ENCODE measurements at places on chromosomes 11 and 22.

- no peak for DNase-seq
These were observed 214.3 kb downstream of the NXPE2 start for GRCh38 chr11:114892381-114893197.

DNA sequence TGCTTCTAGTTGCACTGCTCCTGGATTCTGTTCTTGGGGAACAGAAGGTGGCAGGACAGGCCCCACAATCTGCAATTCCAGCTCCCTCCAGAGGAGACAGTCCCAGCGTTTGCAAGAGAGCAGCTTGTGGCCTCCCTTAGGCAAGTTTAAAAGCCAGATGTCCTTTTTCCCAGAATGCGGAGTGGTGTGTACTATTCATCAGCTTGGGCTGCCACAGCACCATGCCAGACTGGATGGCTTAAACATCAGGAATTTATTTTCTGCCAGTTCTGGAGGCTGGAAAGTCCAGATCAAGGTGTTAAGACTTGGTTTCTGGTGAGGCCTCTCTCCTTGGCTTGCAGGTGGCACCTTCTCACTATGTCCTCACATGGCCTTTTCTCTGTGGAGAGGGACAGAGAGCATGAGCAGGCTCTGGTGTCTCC, 11.7 kb downstream of the MIAT start:
- DNase-seq = no peak

DNA sequence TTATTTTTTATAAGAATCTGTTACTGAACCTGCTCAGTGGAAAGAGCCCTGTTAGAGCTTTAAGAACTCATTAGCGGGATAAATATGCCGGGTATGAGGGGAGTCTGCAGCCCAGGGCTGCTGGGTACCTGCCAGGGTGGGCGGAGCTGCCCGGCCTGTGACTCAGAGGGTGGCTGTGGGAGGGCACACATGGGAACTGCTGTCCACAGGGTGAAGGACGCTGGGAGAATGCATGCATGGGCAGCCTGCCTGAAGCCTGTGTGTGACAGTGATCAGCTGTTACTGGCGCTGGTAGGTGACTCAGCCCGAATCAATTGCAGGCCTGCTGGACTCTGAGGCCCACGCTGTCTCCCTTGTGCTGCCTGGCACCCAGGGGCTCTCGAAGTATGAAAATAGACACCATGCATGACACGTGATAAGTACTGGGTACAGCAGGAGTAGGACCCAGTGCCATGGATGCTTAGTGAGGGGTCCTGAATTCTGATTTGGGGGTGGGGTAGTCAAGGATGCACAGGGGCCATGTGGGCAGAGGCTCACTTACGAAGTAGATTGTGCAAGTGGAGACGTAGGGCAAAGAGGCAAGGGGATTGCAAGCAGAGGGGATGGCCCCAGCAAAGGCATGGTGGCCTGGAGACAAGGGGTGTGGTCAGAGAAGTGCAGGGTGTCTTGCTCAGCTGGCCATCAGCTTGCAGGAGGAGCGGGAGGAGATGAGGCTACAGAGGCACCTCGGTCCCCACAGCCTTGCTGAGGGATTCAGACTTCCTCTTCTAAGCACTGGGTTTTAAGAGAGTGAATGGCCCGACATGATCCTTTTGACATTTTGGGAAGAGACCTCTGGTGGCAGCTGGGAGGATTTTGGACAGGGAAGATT, 36.5 kb downstream of the GRIK4 start:
- DNase-seq = peak; percentile 74

GRCh38 chr11:28343304-28344233, 235.4 kb downstream of the METTL15 start:
- no peak for DNase-seq

DNA sequence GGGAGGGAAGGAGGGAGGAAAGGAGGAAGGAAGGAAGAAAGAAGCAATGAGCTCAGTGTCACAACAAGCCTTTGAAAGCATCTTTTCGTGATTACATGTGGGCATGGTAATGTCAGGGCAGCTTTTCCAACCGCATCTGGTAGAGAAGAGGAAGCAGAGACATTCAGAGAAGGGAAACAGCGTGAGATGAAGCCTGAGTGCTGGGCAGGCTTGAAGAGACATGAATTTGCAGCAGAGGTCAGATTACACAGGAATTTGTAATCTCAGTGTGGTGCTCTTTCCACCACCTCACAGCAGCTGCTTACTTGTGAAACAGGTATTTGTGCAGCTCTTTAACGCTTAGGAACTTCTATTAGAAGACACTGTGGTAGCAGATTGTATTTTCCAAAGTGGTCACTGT, 289.5 kb upstream of the C11orf87 start:
- no peak for DNase-seq

DNA sequence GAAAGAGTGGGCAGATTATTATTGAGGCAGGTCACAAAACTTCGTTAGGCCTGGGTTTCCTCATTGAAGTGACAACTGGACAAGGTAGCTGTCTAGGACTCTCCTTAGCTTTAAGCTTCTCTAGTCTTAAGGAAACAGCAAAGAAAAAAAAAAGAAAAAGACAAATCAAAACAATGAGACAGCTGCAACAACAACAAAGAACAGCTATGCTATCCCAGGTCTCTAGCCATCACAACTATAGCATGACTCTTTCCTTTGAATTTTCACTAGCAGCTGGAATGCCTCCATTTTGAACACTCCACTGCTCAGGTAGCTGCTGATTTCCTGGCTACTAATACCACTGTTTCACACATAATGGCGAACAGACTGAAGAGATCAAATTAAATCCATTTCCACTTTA, 302.4 kb upstream of the SORL1-AS1 start:
- DNase-seq = no peak

DNA sequence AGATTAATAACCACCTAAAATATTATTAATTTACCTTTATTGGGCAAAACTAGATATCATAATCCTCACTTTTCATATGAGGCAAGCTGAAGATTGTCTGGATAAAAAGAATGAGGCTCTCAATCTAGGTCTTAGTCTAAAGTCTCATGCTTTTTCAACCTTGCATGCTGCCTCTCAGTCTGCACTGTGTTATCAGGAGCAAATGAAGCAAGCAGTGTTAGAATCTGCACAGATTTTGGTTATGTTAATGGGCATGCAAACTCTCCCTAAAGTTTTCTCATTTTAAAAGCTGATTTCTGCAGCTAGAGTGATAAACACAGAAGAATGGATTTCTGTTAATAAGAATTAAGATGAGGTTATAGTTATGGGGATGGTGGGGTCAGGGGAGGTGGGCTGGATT, 350.7 kb upstream of the C11orf87 start:
- no peak for DNase-seq

DNA sequence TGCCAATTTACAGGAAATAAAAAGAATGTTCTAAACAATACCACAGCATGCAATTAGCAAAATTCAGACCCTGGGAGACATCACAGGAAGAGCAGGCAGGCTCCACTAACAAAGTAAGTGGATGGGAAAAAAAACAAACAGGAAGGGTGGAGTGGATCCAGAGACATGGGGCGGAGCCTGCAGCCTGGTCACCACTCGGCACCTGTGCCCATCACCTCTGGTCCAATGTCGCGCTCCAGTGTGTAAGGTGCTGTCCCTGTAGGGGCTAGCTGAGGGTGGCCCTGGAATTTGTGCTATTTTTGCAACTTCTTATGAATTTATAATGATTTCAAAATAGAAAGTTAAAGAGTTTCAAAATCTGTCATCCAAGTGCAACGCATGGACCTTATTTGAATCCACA, 11.0 kb upstream of the MOB2 start:
- no peak for DNase-seq

- no peak for DNase-seq
These were observed 2.4 kb upstream of the MN1 start for GRCh38 chr22:27803841-27804415.

DNA sequence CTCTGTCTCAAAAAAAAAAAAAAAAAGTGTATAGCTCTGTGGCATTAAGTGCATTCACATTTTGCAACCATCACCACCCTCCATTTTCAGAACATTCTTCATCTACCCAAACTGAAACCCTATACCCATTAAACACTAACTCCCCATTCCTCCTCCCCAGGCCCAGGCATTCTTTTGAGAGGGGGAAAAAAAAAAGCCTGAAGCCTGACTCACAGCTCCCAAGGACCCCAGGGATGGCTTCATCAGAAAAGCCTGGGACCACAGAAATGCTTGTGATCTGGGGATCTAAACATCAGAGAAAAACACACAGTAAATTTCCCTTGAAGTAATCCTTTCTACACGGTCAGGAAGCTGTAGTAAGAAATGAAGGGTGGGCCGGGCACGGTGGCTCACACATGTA, 10.7 kb upstream of the GTSE1 start:
- DNase-seq = no peak

DNA sequence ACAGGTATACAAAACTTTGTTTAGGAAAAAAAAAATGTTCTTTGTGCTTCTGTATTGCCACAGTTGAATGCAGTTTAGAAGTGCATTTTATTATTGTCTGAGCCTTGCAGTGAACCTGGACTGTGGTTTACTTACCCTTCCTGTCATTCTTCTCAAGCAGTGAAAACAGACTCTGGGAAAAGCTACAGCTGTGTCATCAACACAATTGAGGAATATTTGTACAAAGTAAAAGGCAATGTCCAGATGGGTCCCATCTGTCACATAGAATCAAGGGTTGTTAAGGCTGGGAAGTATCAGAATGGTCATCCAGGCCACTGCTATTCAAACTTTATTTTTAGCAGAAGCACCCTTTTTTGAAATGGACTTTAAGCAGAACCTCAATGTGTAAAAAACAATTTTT, 73.3 kb downstream of the TRIM44 start:
- no peak for DNase-seq

- DNase-seq = no peak
These were observed 1.0 kb upstream of the TRIM44 start for GRCh38 chr11:35661534-35661933.

DNA sequence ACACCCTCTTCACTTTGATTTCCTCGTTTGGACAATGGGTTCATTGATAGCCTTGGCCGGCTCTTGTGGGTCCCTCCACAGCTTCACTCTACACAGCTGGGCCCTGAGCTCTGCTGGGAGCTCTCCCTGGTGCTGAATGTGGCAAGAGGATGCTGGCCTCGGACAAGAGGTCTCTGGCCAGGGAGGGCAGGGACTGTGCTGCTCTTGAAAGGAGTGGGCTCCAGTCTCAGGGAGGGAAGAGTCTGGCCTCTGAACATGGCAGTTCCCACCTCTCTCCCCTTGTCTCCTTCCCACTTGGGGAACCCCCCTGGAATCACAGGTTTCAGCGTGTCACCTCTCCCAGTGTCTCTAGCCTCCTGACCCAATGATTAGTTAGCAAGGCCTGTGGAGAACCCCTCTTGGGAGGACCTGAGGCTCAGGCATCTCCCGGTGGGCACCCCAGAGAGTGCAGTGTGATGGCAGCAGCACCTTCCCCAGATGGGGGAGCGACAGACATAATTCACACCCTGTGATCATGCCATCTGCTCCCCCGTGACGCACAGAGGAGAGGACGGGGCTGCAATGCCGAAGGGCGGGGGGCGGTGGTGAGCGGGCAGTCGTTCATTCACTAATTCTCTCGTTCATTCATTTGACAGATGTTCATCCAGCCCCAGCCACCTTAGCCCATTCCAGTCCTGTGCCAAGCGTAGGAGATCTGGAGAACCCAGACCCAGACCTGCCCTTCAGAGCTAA, 2.8 kb upstream of the CABP7 start:
- DNase-seq = no peak

DNA sequence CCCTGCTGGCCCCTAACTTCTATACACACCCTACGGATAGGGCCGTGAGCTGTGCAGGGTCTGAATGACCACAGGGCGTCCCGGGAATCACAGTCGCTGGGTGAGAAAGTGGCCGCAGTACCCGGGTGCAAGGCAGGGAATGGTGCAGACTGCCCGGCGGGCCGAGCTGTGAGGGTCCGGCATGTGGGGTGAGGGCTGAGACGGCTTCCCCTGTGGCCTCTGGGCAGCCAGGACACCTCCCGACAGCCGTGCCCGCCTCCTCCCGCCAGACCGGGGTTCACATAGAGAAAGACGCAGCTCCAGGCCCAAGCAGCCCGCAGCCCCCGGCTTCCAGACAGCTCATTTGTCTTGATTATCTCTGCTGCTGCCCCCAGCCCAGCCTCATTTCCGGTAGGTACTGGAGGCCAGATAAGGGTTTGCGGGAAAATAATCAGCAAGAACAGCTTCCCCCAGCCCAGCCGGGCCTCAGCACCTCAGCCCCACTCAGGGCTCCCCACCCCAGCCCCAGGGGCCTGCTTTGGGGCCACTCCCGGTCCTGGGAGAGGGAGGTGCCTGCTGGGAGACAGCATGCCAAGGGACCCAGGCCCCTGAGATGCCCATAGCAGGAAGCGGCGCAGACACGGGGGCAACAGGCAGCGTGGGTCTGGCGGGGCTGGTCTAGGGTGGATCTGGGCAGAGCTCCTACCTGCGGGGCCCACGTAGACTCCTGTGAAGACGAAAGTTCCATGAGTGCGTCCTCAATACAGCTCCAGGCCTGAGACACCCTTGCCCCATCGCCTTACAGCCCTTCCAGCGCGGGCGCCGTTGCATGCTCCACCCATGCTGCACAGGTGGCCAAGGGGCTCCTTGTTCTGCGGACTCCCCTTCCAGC, 123.1 kb downstream of the BRD1 start:
- DNase-seq = no peak

GRCh38 chr11:76579056-76579751, 91.3 kb downstream of the LRRC32 start:
- no peak for DNase-seq

GRCh38 chr11:16610738-16611388, 127.6 kb upstream of the C11orf58 start:
- DNase-seq = no peak

- DNase-seq = no peak
These were observed 826 bp upstream of the EEF1G start for GRCh38 chr11:62574363-62575071.

GRCh38 chr11:34940026-34940677, 23.7 kb downstream of the PDHX start:
- no peak for DNase-seq

GRCh38 chr22:40399621-40400020, 29.2 kb downstream of the SGSM3 start:
- no peak for DNase-seq

- DNase-seq = no peak
These were observed 4.3 kb upstream of the CARNS1 start for GRCh38 chr11:67410984-67411784.

DNA sequence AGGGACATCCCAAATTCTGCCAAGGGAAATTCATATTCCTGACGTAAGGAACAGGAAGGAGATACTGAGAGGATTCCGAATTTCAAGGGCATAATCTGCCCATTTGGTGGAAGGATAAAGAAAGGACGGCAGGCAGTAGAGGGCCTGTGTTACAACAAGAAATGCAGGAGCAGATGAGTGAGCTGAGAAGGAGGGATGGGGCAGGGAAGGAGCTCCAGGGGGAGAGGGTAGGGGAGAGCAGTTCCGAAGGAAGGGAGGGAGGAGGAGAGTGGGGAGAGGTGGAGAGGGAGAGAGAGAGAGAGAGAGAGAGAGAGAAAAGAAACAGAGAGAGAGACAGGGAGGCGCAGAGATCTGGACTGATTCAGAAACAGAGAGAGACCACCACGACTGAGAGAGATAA, 843 bp downstream of the OPCML start:
- DNase-seq = no peak

Data from left renal cortex interstitium (tissue), 4 donors.